ENCODE measurements at places on chromosomes 6 and 20.

GRCh38 chr6:14912226-14912625 lies 333.6 kb upstream of the JARID2 start:
- no peak for DNase-seq

- DNase-seq, result no peak
Observed at GRCh38 chr6:16591396-16592222, 169.7 kb downstream of the ATXN1 start.

GRCh38 chr6:4032475-4032874 lies 46.5 kb downstream of the FAM217A start:
- DNase-seq, result no peak

- no peak for DNase-seq
Observed at GRCh38 chr6:16999491-17000436, 102.1 kb upstream of the STMND1 start.

DNA sequence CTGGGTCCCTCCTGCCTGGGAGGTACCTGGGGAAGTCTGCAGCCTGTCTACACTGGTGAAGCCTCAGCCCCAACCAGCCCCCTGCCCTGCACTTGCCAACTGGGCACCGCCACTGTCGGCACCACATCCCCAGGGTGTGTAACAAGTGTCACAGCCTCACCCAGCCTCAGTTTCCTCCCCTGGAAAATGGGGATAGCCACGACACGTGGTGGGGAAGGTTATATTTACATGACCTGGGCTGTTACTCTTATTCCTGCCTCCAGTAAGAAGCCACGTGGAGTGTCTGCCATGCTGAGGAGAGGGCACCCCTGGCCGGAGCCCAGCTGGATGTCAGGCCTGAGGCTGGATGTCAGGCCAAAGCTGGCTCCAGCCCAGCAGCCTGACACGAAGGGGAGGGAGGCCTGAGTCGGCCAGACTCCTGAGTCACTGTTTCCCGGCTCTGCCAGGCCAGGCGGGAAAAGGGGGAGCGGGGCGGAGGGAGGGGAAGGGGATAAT lies 44.9 kb downstream of the SNAI1 start:
- DNase-seq, result no peak

DNA sequence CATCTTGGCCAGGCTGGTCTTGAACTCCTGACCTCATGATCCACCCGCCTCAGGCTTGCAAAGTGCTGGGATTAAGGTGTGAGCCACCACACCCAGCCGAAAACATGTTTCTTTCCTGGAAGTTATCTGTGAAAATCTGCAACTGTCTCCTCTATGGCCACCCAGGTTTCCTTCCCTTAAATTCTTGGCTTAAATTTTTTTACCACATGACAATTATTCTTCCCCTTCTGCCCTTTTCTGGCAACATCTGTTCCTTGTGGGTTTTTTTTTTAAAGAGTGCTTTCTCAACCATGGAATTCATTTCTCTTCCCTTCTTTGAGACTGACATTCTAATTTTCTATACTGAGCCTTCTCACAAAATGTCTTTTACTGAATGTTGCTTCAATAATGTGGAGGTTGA lies 59.6 kb downstream of the DOK5 start:
- DNase-seq, result no peak

DNA sequence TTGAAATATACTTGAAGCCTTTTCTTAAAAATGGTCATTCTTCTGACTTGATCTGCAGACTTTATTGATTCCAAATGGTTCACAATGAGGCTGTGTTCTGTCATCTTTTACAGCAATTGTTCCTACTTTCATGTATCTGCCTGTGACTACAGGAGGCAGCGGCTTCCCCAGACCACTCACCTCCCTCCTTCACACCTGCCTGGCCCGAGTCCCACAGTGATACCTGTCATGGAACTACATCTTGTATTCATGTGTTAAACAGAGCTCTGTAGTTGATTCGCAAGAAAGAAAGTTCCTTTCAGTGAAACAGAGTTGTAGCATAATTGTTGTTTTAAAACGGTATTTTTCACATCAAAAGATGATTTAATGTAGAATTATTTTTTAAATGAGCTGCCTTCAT lies 673.5 kb upstream of the AGPAT4 start:
- no peak for DNase-seq

GRCh38 chr6:679282-679681 lies 13.7 kb downstream of the EXOC2 start:
- no peak for DNase-seq

DNA sequence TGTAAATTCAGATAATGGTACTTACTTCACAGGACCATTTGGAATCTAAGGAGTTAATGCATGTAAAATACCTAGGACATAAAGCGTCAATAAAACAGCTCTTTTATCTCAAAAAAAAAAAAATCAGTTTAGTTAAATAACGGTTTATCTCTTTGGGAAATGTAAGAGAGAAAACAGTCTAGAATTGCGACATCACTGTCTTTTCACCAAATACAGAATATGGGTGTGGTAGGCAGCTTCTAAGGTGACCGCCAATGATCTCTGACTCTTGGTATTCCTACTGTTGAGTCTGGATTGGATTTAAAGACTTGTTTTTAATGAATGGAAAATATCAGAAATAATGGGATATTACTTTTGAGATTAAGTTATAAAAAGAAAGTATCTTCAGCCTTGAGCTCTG lies 111.5 kb downstream of the EYS start:
- no peak for DNase-seq

DNA sequence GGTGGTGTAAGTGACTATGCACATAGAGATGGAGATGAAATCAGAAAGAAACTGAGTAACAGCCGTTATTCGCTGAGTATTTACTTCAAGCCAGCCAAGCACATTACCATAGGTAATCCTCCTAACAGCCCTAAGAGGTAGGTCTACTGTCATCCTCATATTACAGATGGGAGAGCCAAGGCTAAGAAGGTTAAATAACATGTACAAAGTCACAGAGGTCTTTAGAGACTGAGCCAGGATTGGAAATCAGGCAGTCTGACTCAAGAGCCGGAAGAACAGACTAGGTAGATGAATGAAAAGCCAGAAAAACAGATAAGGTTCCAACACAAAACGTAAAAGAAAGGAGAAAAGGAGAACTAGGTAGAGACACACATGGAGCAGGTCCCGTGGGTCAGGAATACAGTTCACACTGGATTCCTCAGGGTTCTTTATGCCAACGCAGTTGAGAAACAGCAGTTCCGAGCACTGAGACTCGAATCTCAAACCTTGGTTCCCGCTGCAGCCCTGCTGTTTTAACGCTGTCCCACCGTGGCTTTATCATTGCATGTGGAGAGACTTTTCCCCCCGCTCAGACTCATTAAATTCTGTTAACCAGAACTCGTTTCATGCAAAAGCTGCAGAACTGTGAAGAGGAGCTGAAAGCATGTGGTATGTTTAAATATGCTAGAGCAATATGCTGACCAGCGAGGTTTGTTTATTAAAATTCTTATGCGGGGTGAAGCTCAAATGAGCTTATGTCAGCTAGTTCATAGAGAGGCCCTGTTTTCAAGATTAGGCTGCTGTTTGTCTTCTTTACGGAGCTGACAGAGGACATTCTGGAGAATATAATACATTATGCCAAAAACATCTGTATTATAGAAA lies 537.9 kb downstream of the CD83 start:
- no peak for DNase-seq

DNA sequence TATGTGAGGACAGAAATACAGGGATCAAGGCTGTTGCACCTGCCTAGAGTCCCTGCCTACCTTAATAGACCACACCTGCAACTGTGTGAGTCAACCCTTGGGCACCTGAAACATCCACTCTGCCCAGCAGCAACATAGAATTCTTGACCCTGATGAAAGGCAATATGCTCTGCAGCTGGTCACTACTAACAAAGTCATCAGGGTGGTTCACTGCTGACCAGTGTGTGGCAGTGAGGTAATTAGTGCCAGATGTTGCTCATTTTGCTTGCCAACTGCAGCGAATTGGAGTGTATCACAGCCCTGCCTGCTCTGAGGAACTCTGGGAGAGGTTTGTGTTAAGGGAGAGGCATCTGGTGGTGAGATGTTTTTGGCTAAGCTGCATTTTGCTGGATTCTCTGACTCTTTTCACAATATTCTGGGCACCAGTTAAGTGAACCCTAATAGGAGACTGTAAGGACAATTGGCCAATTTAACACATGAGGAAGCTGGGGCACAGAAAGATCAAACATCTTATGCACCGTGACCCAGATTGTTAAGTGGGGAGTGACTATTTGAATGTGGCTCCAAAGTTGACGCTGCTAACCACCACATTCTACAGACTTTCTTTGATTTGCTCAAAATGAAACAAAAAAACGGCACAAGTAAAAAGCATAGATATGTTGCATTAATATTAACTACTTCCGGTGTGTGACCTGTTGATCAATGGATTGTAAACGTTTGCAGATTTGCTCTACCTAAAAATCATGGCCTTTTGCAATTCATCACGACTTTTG lies 61.9 kb upstream of the OPRM1 start:
- DNase-seq, result no peak

GRCh38 chr20:39019027-39019426 lies 56.9 kb downstream of the DHX35 start:
- DNase-seq, result no peak

DNA sequence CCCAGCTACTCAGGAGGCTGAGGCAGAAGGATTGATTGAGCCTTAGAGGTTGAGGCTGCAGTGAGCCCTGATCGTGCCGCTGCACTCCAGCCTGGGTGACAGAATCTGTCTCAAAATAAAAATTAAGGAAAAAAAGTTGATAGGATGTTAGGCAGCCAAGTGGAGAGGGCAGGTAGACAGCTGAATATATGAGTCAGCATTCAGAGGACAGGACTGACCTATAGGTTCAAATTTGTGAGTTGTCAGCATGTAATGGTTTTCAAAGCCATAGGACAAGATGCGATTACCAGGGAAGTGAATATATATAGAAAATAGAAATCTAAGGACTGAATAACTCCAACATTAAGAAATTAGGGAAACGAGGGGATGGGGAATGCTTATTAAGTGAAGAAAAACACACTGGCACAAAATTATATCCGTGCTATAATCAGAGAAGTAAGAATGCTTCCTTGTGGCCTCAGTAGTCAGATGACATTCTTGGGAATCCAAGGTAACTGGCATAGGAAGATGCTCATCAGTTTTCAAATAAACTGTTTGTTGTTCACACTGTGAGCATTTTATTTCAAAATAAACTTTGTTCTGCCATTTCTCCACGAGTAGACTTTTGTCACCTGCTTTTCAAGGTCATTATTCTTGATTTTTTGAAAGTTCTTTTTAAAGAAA lies 64.0 kb upstream of the VSTM2L start:
- no peak for DNase-seq

- DNase-seq, result no peak
Observed at GRCh38 chr6:72031471-72031870, 145.1 kb downstream of the RIMS1 start.

DNA sequence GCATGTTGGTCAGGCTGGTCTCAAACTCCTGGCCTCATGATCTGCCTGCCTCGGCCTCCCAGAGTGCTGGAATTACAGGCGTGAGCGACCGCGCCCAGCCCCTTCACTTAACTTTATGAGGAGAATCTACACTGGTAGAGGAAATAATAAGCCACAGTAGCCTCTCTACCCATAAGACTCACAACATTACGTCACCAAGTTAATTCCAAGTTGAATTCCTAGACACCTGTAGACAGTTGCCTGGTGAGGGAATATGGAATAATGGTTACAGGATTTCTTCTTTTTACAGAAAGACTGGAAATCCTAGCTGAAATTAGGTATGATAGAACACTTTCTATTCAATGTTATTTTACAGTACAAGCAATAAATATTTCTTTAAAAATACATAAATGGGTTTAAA lies 854.5 kb upstream of the EYS start:
- no peak for DNase-seq

DNA sequence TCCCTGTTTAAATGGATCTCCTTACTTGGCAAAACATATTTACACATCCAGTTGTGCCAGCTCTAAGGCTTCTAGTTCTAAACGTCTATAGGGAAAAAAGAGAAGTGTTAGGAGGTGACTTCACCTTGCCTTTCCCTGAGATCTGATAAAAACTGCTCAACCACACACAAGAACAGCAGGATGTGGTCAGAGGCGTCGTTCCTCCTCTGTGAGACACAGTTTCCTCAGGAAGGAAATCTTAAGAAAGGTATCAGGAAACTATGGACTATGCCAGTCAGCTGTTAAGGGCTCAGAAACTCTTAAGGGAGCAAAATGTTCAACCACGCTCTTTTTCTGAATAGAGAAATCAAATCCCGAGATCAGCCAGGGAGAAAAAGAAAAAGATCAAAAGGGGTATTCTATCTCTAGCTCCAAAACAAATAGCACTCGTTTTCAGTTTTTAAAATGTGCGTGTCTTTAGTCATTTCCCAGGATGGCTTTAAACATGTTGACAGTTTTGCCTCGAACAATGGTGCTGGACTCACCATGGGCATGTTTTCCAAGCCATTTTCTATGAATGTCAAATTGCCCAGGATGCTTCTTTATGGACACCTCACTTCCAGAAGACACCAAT lies 154.5 kb downstream of the HACE1 start:
- no peak for DNase-seq

GRCh38 chr20:32456869-32457478 lies 98.8 kb downstream of the ASXL1 start:
- DNase-seq, result no peak

- no peak for DNase-seq
Observed at GRCh38 chr6:70142034-70142433, 160.8 kb downstream of the COL9A1 start.

- no peak for DNase-seq
Observed at GRCh38 chr20:35739294-35740163, 2.5 kb downstream of the RBM39 start.

DNA sequence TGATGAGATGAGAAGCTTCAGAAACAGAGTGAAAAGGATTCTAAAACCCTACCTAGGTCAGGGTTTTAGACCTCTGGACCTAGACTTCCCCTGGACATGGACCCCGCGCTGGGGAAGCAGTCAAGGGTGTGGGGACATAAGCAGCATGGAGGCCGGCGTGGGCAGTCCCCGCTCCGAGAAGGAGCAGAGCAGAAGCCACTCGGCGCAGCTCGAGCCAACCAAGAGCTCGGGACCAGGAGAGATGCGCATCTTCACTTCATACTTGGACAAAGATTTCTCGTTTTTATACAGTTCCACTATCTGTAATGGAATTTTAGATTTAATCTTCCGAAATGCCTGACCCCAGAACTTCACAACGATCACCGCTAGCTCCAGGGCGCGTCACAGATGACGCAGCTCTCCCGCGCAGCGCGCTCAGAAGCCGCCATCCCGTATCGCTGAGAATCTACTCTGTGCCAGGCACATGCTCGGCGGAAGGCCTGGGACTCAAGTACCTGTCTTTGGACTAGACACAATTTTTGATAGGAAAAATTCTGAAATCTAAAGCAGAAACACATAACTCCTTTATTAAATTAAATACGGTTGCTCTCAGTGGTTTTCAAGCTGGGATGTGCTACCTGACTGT lies 60.3 kb downstream of the WDR27 start:
- no peak for DNase-seq

Measured in stimulated activated CD4-positive, alpha-beta T cell treated with anti-CD3 and anti-CD28 coated beads, Interleukin-1b, Interleukin-23, amount 100 ng/mL, for 1 hour (primary cell).